ENCODE measurements at places on chromosomes 6 and 20.

DNA sequence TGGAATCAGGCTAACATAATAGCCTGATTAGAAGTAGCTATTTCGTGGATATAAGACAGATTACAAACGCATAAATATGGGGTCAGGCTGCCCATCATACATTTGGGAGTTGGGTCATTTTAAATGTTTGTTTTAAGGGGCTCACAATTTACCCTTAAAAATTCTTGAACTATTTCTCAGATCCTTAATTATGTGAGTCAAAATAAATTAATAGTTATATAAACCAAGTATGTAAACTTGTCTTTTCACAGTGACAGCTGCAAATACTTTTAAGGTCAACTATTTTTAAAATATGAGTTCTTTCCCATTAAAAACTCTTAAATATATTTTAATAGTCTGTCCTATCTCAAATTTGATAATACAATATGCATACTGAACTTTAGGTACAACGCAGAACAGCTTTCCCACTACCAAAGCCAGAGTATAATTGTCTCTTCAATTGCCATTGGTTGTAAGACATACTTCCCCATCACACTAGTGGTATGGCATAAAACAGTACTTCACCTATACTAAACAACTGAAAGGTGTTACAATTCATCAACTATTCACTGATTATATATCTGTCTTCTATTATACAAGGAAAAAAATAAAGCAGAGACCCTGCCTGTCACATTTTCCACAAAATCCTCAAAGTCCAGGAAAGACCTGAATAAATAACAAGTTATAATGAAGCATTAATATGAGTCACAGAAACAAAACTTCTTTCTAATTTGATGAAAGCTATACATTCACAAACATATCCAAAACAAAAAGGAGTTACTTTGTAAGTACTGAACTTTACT, 80.8 kb upstream of the COL21A1 start:
- DNase-seq, result no peak

- DNase-seq, result no peak
Observed at GRCh38 chr20:50015993-50016770, 33.4 kb downstream of the SNAI1 start.

DNA sequence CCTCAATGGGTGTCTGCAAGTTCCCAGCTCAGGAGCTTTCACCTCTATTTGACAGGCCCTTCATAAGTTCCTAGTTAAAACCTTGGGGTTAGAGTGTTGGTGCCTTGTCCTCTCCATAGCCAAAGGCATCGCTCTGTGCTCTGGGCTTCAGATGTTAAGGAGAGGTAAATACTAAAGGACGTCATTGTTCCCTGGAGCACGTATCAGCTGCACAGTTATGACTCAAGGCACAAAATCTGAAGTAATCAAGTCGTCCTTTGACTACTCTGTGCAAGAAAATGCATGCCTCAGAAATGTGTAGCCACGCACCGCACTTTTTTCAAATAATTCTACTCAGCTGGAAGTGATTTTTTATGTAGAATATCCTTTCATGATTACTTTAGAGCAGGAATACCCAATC, 240.8 kb upstream of the QKI start:
- DNase-seq, result no peak

GRCh38 chr6:70310063-70310694, 7.3 kb upstream of the COL9A1 start:
- peak; percentile 43 for DNase-seq

DNA sequence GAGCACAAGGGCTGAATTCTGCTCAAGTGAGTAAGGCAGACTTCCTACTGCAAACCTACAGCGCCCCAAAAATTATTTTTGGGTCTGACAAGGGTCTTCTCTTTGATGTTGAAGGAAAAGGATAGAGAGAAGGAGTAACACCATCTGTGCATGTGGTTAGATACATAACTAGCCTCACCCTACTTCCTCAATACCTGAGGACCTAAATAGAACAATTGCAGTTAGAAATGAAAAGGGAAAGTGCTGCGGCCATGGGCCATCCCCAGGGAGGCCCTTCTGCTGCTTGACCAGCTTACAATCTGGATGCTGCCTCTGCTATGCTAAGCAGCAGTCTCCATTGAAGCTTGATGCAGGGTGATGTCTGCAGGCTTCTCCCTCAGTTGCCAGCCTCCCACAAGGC, 63.2 kb upstream of the ARMH2 start:
- no peak for DNase-seq

DNA sequence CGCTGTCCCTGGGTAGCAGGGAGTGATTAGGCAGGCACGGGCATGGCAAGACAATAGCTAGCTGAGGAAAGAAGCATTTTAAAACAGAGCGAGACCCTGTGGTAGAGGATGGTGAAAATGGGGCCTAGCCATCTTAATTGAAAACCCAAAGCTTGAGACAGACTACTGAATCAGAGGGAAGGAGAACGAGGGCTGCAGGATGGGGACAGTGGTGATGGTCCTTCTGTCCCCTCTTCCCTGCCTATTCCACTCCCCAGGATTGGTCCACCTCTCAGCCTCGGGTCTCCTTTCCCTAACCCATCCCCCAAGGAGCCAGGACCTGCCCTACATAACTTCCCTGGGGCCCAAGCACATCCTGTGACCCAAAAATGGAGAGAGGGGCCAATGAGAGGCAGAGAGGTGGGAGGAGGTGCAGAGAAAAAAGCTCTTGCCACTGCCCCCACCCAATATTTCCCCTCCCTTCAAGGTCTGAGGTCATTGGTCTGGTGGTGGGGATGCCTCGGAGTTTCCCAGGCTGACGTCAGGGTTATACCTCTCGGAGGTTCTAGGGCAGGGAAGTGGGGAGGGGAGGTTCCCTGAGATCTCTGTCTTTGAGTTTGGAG, 884 bp upstream of the CUTA start:
- DNase-seq, result peak; percentile 47

GRCh38 chr6:66926060-66926459, 1219.0 kb upstream of the EYS start:
- DNase-seq, result peak; percentile 4

- DNase-seq, result no peak
Observed at GRCh38 chr20:44690781-44691423, 24.3 kb upstream of the CCN5 start.

GRCh38 chr6:144343701-144344428, 58.7 kb downstream of the UTRN start:
- no peak for DNase-seq

DNA sequence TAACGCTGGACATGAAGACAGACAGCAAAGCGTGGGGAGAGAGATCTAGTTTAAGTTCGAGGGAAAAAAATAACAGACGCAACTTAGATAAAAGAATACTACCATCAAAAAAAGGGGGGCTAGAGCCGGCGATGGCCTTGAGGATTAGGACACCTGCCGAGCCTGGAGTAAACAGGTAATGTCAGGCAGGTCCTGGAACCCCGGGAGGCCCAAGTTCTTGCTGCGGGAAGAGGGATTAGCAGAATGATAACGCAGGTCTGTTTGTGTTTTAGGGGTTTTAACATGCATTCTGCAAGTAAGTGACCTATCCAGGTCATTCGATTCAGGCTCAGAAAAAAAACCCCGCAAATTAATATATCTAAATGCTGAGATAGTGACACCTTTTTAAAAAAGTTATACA, 754 bp upstream of the TMEM170B start:
- no peak for DNase-seq

DNA sequence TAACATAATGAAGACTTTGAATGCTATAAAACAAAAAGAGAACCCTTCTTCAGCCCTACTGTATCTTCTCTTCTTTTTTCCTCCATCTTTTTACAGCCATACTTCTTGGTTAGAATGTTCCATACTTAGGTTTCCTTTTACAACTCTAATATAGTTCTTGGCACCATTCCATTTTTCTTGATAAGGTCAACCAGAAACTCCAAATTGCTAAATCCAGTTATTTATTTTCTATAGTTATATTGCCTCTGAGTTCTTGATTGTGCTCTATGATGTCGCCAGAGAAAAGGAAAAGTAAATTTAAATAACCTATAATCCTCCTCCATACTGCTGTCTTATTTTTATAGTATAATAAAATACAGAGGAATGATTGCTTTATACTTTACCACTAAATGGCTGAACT, 26.7 kb upstream of the COL10A1 start:
- no peak for DNase-seq

DNA sequence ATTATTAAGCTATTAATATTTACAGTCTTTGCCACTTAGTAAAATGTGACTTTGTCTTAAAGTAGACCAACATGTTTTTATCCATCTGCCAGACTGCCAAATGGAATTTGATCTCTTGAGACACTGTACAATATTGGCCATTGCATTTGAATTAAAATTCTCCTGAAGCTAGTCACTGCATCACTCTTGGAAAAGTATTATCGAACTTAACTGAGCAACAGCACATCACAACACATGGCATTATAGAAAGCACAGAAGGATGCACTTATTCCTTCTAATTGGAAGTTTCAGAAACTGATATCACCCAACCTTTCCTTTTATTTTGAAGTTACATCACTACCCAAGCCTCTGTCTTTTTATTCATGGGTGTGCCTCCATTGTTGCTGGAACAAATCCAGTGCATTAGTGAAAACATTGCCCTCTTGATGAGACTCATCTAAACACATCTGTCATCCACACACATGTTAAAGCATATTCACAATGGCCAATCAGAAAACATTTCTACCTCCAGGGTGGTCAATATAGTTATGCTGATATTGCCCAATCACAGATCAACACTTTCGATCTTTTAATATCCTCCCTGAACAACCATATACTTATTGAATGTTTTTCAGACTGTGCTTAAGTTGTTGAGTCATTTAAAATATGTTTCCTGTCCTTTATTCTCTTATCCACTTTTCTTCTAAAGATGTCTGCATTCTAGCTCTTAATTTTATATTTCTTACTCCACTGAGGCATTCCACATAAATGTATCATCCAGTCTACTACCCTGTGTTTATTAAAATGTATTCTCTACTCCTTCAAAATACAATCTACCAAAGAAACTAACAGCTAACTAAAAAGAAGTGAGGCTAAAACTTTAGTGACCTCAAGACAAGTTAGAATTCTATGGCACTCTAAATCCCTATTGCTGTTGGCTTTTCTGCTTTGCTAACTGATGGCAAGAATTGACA, 535.0 kb downstream of the RFPL4B start:
- DNase-seq, result no peak

DNA sequence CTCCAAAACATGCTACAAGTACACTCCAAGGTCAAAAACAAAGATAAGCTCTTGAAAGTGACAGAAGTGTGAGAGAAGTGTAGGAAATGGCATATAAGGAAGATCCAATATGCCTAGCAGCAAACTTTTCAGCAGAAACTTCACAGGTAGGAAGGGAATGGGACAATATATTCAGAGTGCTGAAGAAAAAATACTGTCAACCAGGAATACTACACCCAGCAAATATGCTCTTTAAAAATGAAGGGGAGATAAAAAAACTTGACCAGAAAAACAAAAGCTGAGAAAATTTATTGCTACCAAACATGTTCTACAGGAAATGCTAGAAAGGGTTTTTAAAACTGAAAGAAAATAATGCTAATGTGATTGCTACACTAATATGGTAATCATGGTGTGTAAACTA, 46.2 kb downstream of the THBS2 start:
- no peak for DNase-seq

DNA sequence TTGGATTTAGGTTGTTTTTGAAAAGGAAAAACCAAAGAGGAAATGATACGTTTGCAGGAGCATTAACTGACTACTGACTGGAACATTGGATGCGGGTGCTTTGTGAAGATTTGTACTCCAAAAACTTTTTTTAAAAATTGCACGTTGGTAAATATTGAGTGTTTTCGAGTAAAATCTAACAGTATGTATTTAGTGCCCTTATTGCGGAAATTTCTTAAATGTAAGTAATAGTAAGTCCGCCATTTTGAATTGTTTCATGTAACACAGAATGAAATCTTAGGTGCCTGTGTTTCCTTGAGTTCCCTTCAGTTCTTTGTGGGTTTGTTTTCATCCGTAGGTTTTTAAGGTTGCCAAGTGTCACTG, 15.2 kb upstream of the LIN28B start:
- DNase-seq, result no peak

- DNase-seq, result no peak
Observed at GRCh38 chr6:4380881-4381281, 245.5 kb upstream of the ECI2 start.

- DNase-seq, result no peak
Observed at GRCh38 chr20:45704969-45705637, at the start of gene WFDC10B. Gene WFDC10B, minus strand, starts transcription at chr20:45705019. Its CDS starts 19,027 bp downstream, at chr20:45685992.

DNA sequence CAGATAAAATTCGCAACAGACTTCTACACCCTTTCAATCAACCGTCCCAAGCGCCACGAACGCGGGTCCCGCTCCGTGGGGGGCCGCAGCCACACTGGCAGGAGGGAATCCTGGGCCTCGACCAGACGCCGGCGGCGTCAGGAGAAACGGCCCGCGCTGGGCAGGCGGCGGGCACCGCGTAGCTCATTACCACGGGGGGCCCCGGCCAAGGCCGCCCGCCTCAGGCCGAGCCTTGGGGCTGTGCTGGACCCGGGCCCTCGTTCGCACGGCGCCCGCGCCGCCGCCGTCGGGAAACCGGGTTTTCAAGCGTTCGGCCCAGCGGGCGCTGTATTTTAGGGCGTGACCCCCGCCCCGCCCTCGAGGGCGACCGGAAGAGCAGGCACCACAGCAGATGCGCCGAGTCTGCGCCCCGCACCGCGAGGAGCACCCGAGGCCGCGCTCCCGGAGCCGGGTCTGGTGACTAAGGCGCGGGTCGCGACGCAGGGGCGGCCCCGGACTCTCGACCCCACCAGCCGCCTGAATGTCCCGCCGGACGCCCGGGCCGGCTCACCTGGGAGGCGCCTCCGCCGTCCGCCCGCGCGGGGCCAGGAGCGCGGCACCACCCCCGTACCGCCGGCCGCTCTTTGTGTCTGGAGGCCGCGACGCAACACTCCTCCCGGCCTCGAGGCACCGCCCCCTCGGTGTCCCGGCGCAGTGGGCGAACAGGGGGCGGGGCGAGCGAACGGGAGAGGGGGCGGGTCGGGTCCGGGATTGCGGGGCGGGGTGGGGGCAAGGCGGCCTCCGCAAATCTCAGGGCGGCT, at the start of gene NINL:
Gene NINL (minus strand): TSS at position 627 of the 800 bp plus-strand sequence. CDS start 58,944 bp downstream, outside the sequence.
- no peak for DNase-seq

GRCh38 chr6:92608751-92609150, 810.6 kb downstream of the EPHA7 start:
- no peak for DNase-seq

GRCh38 chr6:41680182-41680965, 42.1 kb downstream of the MDFI start:
- DNase-seq, result no peak

DNA sequence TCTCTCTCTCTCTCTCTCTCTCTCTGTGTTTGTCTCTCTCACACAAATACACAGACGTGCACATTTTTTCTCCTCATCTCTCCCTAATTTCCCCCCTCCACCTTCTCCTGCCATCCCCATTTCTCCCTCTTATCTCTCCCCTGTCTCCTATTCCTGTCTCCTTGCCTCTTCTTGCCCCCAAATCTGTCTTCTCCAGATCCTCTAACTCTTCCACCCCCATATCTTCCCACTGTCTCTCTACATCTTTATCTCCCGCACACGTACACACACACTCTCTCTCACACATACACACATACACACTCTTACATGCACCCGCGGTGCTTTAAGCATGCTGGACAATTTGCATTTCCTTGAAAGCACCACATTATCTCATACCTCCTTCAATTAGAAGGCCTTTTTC, 15.9 kb downstream of the KIZ start:
- DNase-seq, result no peak

- DNase-seq, result no peak
Observed at GRCh38 chr6:100845676-100846075, 35.5 kb downstream of the ASCC3 start.

GRCh38 chr6:167769408-167770190, 57.1 kb upstream of the AFDN start:
- no peak for DNase-seq
